ENCODE measurements at places on chromosomes 16 and 17.

GRCh38 chr16:30458561-30459394 is 13.1 kb upstream of the SEPHS2 start:
- peak; percentile 88 for DNase-seq

DNA sequence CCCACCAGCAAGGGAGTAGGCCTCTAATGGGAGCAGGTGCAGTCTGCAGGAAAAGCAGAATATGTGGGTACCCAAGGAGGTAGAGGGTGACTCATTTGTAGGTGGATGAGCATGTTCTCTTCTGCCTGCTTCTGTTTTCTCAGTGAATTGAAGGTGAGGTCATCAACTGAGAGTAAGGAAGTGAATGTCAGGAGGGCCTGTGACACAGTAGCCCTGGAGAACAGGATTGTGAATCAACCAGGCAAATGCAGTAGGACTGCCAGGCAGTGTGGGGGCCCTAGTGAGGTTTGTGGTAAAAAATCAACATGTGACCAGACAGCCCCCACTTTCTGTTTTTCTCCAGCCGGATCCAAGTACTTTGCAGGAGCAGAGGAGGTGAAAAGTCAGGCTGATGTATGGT is 150.5 kb upstream of the SOX9 start:
- no peak for DNase-seq

GRCh38 chr17:73198201-73198929 is 5.5 kb downstream of the COG1 start:
- no peak for DNase-seq

GRCh38 chr17:42522798-42523278 is 13.2 kb upstream of the NAGLU start:
- no peak for DNase-seq

- DNase-seq, result no peak
These were observed 32.4 kb downstream of the CCL4 start for GRCh38 chr17:36136036-36136435.

- DNase-seq, result peak; percentile 21
These were observed 52.6 kb downstream of the PLCG2 start for GRCh38 chr16:81831722-81832126.

Data from activated T-helper 1 cell treated with anti-CD3 and anti-CD28 coated beads, Interleukin-12 subunit alpha, Interleukin-12 subunit beta, Interleukin-2, Interleukin-4 antibody, amounts not matched to agents 30 ng/mL and 10 ng/mL and 1 ng/mL, durations not matched to agents 14 hours and 24 hours and 36 hours (primary cell).